ENCODE measurements at places on chromosomes 5 and 9.

DNA sequence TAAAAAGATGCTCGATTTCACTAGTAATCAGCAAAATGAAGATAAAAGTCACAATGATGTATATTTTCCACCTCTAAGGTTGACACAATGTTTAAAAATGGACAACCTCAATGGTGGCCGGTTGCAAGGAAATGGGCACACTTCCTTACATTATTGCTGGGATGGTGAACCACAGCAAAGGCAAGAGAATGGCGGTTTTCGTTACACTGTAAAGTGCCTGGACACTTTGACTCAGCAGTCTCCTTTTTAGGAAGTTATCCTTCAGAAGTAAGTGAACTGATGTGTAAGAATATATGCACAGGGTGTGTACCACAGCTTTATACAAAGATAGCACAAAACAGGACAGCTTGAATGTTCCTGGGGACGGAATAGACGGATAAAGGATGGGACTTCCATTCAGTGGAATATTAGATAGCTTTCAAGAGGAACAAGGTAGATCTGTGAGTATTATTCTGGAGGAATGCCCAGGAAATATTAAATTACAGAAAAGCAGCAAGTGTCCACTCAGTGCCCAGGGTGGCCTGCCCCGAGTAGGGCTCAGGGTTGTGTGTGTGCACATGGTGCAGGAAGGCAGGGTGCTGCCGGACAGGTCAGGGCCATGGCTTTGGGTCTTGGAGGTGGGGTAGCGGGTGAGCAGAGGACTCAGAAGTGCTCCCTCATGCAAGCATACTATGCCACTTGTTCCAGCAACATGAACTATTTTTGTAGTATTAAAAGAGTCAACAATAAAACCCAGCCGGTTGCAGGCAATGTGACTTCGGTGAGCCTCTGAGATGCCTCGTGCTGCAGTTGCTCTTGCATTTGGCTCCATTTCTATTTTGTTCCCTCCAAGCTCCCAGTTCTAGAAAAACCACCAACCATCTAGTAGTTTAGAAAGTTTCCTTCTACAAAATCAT is 24.5 kb downstream of the GADD45G start:
- DNase-seq = no peak

GRCh38 chr5:145806923-145807322 is 28.2 kb downstream of the PRELID2 start:
- no peak for DNase-seq

DNA sequence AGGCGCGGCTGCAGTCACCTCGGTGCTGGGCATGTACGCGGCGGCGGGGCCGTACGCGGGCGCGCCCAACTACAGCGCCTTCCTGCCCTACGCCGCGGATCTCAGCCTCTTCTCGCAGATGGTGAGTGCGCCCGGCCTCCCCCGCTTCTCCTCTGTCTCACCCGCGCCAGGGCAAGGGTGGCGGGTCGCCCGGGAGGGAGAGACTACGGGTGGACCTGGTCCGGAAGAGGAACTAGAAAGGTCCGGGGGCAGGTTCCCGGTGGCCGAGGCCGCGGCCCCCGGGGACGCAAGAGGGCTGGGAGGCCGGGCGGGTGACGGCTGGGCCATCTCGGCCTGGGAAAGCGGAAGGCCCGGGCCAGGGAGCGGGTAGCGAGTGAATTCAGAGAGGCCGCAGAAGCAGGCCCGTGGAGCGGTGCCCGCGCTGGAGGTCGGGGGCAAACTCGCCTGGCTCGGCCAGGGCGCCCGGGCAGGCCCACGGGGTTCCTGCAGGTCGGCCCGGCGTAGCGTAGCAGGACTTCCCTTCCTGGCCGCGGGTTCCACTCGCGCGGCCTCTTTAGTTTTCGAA is 711 bp downstream of the IRX1 start:
- no peak for DNase-seq

GRCh38 chr9:127161081-127161624 is 38.7 kb upstream of the ANGPTL2 start:
- DNase-seq = no peak

GRCh38 chr5:100553209-100553608 is 18.0 kb downstream of the FAM174A start:
- no peak for DNase-seq

GRCh38 chr5:137360607-137361006 is 138.5 kb downstream of the SPOCK1 start:
- no peak for DNase-seq

- DNase-seq = no peak
Observed at GRCh38 chr5:37248421-37248969, 681 bp downstream of the CPLANE1 start.

GRCh38 chr9:4559261-4560182 is 69.3 kb downstream of the SLC1A1 start:
- DNase-seq = no peak

DNA sequence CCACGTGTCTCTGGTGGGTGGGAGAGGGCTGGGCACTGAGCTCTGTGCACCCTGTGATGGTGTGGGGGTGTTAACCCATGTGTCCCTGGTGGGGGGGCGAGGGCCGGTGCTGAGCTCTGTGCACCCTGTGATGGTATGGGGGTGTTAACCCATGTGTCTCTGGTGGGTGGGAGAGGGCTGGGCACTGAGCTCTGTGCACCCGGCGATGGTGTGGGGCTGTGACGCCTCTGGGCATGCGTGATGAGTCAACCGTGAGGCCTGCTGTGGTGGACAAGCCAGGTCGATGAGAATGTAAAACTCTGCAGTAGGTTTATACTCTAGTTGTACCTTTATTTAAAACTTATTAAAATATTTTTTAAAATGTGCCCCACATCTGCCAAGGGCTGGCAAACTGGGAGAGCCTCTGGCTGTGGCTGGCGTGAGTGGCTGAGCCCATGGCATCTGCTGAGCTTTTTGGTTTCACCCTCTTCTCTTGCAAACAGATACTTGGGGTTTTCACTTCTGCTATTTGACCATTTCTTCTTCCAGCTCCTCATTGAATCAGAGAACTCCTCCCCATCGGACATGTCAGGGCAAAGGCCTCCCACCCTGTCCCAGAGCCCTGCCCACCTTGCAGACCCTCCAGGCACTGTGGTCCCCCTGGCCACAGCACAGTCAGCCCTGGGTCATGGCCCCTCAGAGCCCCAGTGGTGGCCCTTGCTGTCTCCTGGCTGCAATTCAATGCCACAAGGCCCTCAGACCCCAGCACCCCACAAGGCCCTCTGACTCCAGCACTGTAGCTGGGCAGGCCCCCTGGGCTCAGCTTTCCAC is 18.5 kb upstream of the EXOC3 start:
- no peak for DNase-seq

GRCh38 chr9:27179245-27179865 is 70.3 kb downstream of the TEK start:
- no peak for DNase-seq

DNA sequence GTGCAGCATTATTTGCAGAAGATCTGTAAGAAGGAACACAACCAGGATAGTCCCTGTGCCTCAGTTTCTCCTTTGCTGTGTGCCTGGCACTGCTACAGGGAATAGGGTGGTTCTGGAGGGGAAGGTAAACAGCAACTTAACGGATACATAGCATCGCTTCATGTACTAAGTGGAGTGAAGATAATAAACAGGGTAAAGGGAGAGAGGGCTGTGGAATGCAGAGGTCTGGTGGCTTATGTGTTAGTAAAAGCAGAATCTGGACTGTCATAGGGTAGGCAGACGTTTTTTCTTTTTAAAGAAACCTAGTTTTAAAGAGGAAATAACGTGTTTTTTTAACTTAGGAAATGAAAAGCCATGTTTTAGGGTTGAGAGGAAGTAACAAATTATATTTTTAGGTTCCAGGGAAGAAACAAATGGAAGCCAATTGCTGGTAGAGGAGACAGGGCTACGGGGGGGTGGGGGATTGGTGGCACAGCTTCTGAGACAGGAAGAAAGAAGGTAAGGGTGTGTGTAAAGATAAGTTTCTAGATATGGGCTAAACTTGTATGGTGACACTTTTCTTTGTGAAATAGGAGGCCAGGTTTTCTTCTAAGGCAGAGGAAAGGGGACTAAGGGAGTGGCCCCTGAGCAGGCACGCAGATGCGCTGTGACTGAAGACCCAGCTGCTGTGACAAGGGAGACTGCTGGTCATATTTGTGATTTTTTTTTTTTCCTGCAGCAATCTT is 1.3 kb downstream of the GNG10 start:
- DNase-seq = no peak

- DNase-seq = no peak
Observed at GRCh38 chr9:121498487-121499176, 1.0 kb downstream of the GGTA1 start.
